Left hindlimb (tissue), 1 donor: ENCODE measurements at places on chromosomes 7 and 10.

DNA sequence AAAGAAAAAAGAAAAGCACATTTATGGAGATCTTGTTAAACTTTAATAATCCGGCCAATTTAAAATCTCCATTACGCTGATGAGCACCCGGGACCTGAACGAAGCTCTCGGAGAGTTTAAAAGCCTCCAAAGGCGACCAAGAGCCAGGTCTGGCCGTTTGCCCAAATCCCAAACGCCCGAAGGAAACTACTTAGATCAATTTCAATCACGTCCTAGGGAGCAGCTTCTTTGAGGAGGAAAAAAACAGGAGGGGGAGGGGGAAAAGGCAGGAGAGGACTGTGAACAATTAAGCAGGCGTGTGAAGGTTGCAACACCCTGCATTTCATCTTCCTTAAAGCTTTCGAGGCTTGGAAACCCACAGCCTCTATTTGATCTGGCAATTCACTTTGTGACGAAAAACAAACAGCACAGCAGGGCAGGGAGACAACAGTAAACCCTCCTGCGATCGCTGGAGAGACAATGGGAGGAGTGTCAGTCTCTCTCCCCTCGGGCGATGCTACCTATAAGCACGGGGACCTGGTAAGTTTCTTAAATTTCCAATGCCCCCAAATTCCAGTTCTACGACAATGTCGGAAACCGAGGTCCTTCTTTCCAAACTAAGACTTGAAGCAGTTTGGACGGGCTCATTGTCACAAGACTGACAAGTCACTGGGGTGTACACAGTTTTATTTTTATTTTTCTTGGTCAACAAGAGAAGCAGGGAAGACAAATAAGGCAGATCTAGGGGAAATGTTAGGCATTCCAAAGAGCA is 1.2 kb downstream of the KLF6 start:
- DNase-seq: peak; percentile 78

GRCh38 chr7:129828078-129828762 is 124.5 kb downstream of the UBE2H start:
- no peak for DNase-seq

- DNase-seq: peak; percentile 21
Observed at GRCh38 chr10:46518028-46518725, 38.3 kb downstream of the GPRIN2 start.

- DNase-seq: no peak
Observed at GRCh38 chr7:40542982-40543741, 408.4 kb downstream of the SUGCT start.

DNA sequence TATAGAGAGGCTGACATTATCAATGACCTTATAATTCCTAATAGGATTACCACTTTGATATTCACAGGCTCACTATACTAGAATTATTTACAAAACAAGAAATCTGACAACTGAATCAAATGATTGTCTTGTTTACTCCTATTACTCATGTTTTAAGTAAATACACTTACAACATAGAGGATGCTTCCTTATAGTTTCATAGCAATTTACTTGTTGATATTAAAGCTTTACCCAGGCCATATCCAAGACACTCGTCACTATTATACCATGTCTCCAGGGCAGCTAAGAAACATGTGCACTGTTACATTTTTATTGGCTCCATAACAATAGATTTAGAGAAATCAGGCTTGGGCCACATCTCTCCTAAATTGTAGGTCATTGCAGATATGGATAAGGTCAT is 276.9 kb downstream of the HGF start:
- no peak for DNase-seq

- DNase-seq: no peak
Observed at GRCh38 chr10:107417446-107417845, 252.9 kb upstream of the SORCS1 start.

DNA sequence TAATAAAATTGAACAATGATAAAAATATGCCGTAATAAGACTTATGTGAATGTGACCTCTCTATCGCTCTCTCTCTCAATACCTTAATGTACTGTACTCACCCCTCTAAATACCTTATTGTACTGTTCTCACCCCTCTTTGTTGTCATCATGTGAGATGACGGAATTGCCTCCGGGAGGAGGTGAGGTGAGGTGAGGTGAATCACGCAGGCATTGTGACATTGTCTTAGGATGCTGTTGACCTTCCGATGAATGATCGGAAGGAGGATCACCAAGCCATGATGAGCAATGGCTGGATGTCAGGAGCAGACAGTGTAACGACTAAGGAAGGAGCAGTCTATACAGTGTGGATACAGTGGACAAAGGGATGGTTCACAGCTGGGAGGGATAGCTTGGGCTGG is 87.4 kb upstream of the FAM20C start:
- DNase-seq: no peak

DNA sequence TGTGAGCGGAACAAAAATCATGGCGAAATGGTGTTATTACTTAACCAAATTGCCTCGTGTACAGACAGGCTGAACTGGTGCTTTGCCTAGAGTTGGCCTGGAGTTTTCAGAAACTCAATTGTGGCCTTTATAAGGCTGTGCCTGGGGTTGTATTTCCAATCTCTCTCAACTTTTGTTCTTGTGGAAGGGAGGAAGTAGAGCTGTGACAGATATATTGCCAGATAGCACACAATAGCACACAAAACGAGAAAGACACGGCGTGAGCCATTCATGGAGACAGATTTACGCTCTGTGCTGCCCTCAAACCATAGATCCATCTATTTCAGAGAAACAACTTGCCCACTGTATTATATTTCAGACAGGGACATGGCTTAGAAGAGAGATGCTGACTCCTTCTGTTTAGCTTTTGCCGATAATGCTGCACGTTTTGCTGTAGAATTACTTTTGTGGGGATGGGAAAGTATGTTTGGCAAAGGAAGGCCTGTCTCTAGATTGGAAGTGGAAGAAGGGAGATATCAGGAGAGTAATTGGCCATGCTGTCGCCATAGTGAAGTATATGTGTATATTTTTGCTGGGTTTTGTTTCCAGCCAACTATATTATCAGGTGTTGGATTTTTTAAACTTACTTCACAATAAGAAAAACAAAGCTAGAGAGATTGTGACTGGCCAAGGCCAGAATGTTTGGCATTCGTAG is 80.4 kb downstream of the AUTS2 start:
- no peak for DNase-seq
